ENCODE measurements at places on chromosomes 16 and 17.

GRCh38 chr16:69410219-69410990, 14.0 kb upstream of the CYB5B start:
- peak; percentile 2 for DNase-seq

- no peak for DNase-seq
Observed at GRCh38 chr17:29243792-29244191, 2.9 kb upstream of the CRYBA1 start.

DNA sequence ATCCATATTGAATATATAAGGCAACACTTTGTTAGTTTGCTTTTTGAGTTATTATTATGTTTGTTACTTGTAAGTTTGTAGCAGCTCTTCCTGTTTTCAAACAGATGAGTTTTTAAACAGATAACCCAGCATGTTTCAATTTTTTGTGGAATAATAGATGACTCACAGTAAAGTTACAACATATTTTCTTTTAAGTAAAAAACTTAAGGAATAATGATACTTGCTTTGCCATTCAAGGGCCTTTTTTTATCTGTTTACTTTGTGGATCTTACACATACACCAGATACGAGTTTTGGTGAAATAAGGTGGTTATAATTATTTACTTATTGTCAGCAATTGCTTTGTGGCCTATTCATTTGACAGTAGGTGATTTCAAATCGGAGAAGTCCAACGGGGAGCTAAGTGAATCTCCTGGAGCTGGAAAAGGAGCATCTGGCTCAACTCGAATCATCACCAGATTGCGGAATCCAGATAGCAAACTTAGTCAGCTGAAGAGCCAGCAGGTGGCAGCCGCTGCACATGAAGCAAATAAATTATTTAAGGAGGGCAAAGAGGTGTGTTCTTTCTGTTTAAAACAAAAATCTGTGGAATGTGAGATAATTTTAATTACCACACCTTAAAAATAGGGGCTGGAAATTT, 66.3 kb downstream of the BPTF start:
- DNase-seq = peak; percentile 86

DNA sequence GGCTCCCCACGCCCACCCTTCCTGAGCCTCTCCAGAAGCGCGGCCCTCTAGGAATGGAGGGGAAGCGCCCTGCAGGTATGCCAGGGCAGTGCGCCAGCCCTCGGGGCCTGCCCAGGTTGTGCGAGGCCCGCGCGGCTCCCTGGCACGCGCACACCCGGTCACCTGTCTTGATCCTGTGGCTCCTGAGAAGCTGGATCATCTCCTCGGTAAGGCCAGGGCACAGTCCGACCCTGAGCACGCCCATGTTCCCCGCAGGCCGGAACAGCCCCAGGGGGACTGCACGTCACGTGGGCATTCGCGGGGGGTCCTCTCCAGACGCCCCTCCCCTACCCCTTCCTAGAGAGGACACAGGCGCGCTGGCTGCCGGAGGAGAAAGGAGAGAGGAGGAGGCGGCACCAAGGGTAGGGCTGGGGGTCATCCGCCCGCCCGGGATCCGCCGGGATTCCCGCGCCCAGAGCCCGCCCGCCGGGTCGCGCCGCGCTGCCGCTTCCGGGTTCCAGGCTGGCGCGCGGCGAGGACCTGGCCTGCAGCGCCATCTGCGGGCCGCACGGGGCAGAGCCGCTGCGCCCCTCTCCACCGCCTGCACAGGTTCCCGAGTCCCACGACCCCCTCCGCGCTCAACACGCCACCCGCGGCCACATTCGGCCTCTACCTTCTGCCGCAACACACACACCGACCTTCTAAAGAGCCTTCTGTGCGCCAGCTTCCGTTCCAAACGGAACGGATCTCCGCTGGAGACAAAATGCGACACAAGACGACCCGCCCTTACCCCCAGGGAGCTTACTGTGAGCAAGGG, at the start of gene RAD51D:
Gene RAD51D, minus strand, starts transcription at position 491 of the 796 bp plus-strand sequence. Its CDS starts 247 bp downstream, at position 244.
- DNase-seq = peak; percentile 57

- no peak for DNase-seq
Observed at GRCh38 chr17:80441598-80442322, 26.8 kb downstream of the ENDOV start.

GRCh38 chr17:42453439-42453838, 5.2 kb upstream of the ATP6V0A1 start:
- DNase-seq = no peak

GRCh38 chr16:11597235-11598095, 10.7 kb upstream of the LITAF start:
- DNase-seq = no peak

- no peak for DNase-seq
Observed at GRCh38 chr17:39123627-39124026, 27.8 kb downstream of the PLXDC1 start.

GRCh38 chr16:56047307-56048234, 143.7 kb upstream of the GNAO1 start:
- no peak for DNase-seq

All from posterior cingulate gyrus (tissue), 11 donors.